Colonic mucosa (tissue), 4 donors: ENCODE measurements at places on chromosomes 13 and 19. TPM values are rescaled to one million over a fixed set of nuclear protein-coding genes. Genes with fewer than 3 reads are reported as not detected.

APOC4 gene
- not detected for total RNA-seq

PSG1 gene
- total RNA-seq = not detected

GRCh38 chr13:32309312-32310133 lies 5.6 kb downstream of the ZAR1L start:
- H3K4me1 ChIP-seq = no peaks in the 10 kb centered on the region
- no peaks in the 10 kb centered on the region for H3K36me3 ChIP-seq
- peak; percentile 18 for DNase-seq
- H3K27me3 ChIP-seq = no peaks in the 10 kb centered on the region
- no peak overlapping the region for H3K4me3 ChIP-seq

SPTBN4 gene
- total RNA-seq = 0.29 TPM

U2AF2 gene
- total RNA-seq = 146 TPM
